ENCODE measurements at places on chromosomes 6 and 20. TPM values are rescaled to one million over a fixed set of nuclear protein-coding genes. Genes with fewer than 3 reads are reported as not detected.

Gene TMEM63B
- 32.7 TPM for total RNA-seq

DNA sequence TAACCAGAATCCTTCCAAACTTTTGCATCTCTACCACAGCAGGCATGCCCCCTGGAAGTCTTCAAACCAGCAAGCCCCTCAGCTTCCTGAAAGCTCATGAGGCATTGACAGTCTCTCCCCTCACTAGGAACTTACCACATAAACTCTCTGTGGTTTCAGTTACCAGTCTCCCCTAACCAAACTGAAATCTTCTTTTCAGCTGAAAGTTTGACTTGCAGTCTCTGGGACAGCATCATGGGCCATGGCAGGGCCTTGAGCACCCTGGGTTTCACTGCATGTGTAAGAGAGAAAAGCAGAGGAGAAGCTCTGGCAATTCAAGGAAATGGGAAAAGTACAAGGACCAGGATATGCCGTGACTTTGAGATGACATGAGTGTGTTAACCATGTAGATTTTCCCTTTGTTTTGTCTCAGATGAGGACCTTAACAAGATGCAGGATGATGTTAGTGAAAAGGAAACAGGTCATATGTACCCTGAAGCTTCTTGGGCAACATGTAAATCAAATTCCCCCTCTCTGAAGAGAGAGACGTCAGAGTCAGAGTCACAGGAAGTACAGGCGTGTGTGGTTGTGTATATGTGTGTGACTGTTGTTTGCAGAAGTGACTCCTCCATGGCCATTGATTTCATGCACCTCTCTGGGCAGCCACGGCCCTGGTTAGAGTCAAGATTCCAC lies 106.3 kb downstream of the TNFRSF21 start:
- no peak for DNase-seq

DNA sequence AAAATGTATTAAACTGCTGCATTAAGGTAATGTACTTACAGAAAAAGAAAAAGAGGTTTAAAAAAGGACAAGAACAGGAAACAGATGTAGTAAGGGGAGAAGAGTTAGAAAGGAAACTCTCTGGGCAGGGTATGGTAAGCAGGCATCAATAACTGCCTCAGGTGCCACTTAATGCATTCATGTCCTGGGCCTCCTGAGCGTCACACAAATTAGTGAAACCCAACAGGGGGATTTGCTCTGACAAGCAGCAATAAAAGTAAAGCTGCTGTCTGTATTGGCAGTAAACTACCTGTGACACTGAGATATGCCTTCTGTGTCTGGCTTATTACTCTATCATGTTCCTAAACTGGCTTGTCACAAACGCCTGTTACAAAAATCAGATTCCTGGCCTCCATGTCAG lies 1.5 kb upstream of the EFHC1 start:
- DNase-seq = no peak

DNA sequence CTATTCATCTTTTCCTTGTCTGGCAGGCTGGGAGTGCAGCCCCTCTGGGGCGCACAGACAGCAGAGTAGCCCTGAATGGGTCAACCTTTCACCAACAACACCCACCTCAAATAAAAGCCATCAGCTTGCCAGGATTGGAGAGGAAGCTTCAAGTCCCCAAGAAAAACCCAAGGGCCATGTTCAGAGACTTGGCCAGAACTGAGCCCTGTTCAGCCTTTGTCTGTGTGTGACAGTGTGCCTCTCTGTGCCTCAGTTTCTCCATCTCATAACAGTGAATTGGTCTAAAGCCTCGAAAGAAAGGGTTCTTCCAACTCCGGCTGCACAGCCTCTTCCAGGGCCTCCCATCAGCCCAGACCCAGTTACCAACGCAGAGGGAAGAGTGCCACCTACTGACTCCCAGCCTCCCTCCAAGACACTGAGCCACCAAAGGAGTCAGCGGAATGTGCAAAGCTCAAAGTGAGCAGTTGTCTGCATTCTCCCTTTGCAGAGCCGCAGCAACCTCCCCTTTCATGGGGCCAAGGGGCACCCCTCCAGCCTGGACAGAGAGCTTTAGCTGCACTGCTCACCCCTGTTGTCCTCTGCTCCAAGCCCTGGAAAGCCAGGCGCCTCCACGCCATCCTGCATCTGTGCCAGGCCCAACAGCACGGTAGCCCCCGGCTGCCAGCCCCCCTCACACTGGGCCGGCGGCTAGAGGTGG lies 82.7 kb upstream of the TOP1 start:
- peak; percentile 27 for DNase-seq

Gene CCDC170
- total RNA-seq = 2.6 TPM

Gene RAET1E
- total RNA-seq = not detected

DNA sequence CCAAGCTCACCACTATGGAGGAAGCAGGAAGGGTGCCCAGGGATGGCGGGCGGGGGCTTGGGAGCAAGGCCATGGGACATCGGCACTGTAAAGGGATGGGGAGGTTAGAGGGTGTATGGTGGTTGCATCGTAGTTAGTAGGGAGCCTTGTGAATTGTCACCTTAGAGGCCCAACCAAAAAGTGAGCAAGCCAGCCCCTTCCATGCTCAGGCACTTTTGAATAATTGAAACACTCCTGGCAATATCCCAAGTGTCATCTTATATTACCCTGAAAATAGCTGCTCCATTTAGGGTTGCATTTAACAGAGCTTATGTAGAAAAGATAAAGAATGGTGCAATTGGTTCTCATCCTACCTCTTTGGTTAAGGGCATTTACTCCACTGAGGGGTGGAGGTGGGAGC lies 169.2 kb downstream of the SAMD5 start:
- DNase-seq = no peak

GRCh38 chr6:16965689-16966088 lies 136.2 kb upstream of the STMND1 start:
- no peak for DNase-seq

Gene GPX6
- total RNA-seq = not detected
